ENCODE measurements at places on chromosomes 5 and 9.

DNA sequence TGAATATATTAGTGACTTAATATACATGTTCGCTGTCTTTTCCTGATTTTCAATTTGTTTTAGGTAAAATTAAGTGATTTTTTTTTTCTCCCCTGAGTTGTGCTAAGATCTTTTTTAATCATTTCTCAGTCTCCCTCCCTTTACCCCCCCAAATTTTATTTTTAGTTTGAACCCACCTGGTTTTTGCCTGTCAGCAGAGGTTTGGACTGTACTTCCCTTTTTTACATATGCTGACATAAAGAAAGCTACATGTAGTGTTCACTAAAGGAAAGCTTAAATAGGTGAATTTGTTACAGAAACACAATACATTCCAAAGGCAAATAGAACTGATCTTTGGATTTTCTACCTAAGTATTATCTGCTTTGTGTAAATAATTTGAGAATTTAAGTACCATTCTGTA is 82.2 kb downstream of the IPO11 start:
- no peak for DNase-seq

GRCh38 chr9:91164724-91165520 is 196.8 kb downstream of the AUH start:
- DNase-seq, result peak; percentile 14

DNA sequence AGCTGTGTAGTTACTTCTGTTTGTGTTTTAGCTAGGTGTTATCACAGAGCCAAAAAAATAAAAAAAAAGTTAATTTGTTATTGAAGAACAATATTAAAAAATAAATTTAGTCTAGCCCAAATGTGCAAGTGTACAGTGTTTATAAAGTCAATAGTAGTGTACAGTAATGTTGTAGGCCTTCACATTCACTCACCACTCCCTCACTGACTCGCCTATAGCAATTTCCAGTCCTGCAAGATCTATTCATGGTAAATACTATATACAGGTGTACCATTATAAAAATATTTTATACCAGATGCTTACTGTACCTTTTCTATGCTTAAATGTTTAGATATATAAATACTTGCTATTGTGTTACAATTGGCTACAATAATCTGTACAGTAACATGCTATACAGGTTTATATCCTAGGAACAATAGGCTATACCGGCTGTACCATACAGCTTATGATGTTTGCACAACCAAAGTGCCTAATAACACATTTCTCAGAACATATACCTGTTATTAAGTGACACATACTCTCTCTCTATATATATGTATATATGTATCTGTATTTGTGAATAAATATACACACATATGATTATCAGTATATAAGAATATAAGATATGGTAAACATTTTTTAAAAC is 341.4 kb upstream of the EDIL3 start:
- DNase-seq, result no peak

DNA sequence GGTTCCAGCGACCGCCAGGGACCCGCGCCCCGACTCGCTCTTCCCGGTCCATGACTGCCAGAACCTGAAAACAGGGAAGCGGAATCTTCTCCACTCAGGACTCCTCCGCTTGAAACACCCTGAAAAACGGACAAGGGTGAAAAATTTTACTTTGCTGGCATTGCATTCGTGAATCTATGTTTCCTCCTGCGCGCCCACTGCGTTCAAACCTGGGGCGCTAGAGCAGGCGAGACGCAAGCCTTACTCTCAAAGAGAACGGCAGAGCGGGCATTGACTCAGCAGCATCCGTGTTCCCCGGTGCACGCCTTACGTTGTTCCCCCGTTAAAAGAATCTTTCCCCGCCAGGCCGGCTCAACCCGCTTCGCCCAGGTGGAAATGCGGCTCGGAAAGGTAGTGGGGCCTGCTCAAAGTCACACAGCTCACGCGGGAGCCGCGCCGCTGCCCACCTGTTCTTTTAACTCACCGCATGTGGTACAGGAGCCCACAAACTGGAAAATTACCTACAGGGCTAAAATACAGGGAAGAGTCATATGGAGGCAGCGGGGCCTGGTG is 999 bp upstream of the DRD1 start:
- no peak for DNase-seq

DNA sequence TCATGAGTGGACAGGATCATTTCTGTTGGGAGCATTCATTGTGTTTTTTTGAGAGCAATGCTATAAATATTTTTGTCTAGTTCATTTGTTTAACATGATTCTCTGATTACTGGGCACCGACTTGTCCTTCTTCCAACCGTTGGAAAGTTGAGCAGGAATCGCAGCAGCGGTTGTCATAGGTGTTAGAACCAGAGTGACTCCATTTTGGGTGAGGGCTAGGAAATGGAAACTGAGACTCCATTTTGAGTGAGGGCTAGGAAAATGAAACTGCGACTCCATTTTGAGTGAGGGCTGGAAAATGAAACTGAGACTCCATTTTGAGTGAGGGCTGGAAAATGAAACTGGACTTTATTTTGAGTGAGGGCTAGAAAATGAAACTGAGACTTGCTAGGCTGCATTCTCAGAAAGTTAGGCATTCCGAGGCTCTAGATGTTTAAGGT is 100.6 kb downstream of the ICE1 start:
- DNase-seq, result no peak

DNA sequence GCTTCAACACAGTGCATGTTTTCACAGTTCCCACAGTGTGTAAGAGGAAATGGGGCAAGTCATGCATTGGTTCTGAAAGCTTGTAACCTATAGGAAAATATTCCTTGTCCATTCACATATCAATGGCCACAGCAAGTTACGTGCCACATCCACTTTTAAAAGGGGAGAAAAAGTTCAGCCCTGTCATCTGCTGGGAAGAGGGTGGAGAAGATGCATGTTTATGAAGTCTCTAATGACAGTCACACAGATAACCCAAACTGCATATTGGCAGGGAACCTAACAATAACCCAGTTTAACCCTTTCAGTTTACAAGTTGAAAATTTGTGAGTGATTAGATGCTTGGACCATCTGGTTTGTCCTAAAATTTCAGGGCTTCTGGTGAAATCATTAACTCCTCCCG is 159.3 kb downstream of the MTRR start:
- DNase-seq, result no peak

- no peak for DNase-seq
Measured at GRCh38 chr5:116911074-116911473, 336.5 kb upstream of the SEMA6A start.

GRCh38 chr5:170903075-170903474 is 41.3 kb downstream of the RANBP17 start:
- no peak for DNase-seq

GRCh38 chr5:94181895-94182294 is 436.5 kb downstream of the KIAA0825 start:
- DNase-seq, result no peak

GRCh38 chr5:120252839-120253238 is 211.3 kb upstream of the PRR16 start:
- DNase-seq, result no peak

- DNase-seq, result no peak
Measured at GRCh38 chr5:61167382-61167781, 5.1 kb upstream of the SMIM15 start.

GRCh38 chr5:120550358-120550757 is 86.3 kb downstream of the PRR16 start:
- DNase-seq, result no peak

GRCh38 chr5:159854916-159855315 is 61.4 kb upstream of the ADRA1B start:
- DNase-seq, result no peak

DNA sequence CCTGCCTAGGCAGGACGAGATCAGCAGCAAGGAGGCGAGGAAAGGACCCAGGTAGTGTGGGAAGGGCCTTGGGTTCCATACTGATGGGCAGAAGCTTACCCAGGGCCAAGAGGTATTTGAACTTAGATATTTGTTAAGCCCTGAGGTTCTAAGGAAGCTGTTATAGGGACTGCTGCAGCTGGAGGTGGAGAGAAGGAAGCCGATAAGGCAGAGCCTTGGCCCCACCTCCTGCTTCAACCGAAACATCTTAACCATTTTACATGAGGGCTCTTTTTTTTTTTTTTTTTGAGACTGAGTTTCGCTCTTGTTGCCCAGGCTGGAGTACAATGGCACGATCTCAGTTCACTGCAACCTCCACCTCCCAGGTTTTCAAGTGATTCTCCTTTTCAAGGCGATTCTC is 8.6 kb upstream of the AQP3 start:
- DNase-seq, result no peak

DNA sequence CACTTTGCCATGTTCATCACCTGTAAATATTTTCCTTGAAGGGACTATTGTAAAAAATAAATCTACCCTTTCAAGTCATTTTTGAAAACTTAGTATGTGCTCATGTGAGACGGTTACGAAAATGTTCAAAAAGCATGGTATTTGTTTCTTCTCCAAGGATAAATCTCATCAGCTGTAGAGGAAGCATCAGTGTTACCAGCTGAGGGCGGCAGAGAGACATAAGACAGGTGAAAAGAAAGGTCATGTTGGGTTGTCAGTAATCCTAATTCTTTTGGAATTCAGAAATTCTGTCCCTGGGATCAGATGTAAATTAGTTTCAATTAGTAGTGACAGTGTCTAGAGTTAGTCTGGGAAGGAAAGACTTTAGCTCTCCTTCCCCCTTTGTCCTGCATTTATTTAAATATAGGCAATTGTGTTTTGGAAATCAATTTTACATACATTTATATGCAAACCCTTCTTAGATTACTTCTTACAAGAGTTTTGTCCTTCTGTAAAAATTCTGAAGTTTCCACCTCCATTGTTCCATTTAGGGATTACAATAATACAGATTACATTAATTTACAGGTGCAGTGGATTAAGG is 791.9 kb upstream of the CDH6 start:
- no peak for DNase-seq

DNA sequence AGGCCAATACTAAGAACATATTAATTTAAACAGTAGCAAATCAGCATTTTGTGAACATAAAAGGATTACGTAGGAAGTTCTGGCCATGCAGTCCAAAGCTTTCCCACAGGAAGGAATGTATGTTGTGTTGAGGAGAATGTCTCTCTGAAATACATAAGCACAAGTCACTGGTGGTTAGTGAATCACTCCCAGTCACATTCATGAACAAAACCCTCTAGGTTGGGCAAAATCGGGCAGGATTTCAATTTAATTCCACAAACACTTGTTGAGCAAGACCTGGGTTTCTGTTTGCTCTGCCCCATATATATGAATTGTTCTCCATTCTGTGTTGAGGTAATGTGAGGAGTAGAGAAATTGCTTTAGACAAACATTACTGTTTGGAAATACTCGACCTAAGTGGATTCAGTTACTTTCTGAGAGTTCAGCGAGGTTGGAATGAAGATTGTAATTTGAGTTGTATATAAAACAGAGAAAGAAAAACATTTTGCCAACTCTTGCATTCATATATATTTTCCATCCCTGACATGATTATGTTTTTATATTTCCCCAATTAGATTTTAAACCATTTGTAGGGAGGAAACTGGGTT is 127.6 kb upstream of the RPS23 start:
- DNase-seq, result no peak

DNA sequence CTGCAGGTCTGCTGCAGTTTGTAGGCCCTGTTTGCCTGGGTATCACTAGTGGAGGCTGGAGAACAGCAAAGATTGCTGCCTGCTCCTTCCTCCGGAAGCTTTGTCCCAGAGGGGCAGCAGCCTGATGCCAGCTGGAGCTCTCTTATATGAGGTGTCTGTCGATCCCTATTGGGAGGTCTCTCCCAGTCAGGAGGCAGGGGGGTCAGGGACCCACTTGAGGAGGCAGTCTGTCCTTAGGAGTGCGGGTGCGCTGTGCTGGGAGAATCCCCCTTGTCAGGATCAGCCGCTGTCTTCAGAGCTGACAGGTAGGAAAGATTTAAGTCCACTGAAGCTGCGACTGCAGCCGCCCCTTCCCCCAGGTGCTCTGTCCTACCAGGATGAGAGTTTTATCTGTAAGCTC is 64.9 kb downstream of the CCDC171 start:
- no peak for DNase-seq

DNA sequence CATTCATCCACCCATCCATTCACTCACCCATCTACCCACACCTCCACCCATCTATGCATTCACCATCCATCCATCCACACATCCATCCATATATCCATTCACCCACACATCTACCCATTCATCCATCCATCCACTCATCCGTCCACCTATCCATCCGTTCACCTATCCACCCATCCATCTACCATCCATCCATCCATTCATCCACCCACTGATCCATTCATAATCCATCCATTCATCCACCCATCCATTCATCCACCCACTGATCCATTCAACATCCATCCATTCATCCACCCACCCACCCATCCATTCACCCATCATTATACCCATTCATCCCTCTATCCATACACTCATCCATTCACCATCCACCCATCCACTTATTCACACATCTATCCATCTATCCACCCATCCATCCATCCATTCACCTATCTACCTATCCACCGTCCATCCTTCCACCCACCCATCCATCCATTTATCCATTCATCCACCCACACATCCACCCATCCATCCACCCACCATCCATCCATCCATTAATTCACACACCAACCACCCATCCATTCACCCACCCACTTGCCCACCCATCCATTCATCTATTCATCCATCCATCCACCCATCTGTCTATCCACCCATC is 336.5 kb upstream of the IRX4 start:
- DNase-seq, result no peak
